ENCODE measurements at places on chromosomes 13 and 19.
A peak's percentile ranks its signal among the peaks of the same experiment; 100 is the strongest.

GRCh38 chr13:64459778-64460177 lies 2770.4 kb downstream of the PCDH9 start:
- no peak for DNase-seq

DNA sequence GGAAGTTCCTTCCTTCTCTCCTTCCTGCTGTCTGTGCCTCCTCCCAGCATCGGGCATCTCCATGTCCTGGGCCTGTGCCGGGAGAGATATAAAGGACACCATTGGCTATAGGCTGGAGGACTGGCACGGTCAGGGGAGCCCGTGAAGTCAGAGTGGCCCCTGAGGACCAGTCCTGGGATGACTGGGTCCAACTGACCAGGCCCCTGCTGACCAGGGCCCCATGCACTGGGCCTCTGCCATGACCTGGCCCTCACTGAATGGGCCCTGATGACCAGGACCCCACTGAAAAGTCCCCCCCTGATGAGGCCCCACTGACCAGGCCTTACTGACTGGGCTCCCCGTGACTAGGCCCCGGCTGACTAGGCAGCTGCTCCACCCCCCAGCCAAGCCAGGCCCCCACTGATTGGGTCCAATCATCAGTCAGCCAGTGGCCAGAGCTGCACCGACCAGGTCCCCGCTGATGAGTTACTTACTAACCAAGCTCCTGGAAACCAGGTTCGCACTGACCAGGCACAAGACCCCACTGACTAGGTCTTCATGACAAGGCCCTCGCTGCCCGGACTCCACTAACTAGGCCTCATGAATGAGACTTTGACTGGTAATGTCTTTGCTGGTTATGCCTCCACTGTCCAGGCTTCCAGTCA lies 20.0 kb upstream of the ZNF14 start:
- no peak for DNase-seq

DNA sequence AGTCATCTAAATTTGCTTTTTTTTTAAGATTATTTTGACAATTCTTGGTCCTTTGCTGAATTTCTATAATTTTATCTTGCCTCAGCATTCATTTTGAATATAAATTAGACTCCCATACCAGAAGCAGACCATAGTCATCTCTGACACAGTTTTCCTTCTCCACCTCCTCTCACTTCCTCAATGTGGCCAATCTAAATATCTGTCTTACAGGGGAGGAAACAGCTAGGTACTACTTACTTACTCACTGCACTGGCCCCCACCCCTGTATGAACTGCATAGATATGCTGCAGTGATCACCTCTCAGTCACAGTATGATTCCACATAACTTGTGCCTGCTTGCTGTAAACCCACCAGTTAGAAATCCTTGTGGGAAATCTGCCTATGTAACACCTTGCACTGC lies 665.6 kb downstream of the FGF9 start:
- DNase-seq, result no peak

DNA sequence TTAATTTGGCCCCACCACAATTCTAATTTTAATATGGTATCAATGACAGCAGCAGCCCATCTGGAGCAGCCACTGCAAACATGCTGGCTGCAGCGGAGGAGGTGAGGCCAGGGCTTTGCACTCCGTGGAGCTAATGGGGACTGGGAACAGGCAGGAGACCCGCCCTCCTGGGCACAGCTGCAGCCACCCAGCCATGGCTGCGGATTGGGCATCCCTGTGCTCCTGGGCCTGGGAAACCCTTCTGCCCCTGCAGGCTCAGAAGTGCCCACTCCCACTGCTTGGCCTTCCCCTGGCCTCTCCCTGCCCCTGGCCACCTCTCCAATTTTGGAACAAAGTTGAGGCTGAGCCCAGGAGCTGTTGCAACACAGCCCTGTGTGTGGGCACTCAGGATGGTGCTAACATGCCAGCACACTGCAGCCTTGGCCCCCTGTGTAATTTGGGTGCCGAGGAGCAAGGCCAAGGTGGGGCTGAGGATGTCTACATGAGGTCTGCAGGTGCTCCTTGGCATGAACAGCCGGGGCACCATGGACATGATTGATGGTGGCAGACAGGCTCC lies 123.6 kb downstream of the PCDH9 start:
- no peak for DNase-seq

GRCh38 chr13:43258771-43259170 lies 235.4 kb downstream of the DNAJC15 start:
- DNase-seq, result no peak

- DNase-seq, result no peak
Measured at GRCh38 chr19:6393983-6394412, 1.0 kb upstream of the GTF2F1 start.

DNA sequence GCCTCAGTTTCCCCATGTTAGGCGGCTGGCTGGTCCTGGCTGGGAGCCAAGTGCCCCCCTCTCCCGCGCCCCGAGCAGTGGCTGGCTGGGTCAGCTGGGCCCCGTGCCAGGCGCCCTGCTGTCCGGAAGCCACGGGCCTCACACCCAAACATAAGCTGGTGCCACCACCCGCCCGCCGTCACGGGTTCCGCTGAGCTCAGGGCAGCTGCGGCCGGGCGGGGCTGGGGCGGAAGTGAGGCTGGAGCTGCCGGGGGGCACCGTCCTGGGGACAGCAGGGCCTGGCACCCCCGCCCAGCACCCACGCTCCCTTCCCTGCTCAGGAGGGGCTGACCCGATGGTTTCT lies 19.3 kb downstream of the HCN2 start:
- DNase-seq, result no peak

- no peak for DNase-seq
Measured at GRCh38 chr13:101846249-101846648, 393.8 kb downstream of the ITGBL1 start.

- no peak for DNase-seq
Measured at GRCh38 chr13:94722609-94723345, 10.4 kb upstream of the SOX21 start.

GRCh38 chr13:112172017-112172416 lies 105.1 kb downstream of the SOX1 start:
- DNase-seq, result peak; percentile 4

DNA sequence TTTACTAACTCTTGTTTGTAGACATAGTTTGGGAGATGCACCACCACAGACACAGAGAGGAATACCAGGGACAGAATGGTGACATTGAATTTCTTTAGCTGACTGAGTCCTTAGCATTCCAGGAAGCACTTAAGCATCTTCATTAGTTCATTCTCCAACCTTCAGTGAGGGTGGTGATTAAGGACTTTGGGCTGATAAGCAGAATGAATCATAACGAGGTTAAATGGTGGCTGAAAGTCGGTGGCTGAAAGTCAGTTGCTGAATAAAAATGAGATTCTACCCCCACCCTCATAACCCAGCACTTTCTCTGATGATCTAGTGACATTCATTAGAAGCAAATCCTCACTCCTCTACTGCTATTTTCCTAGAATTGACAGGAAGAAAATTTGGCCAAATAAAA lies 10.6 kb downstream of the PCDH8 start:
- no peak for DNase-seq

GRCh38 chr13:21458813-21459701 lies at the start of gene ZDHHC20:
TSS of gene ZDHHC20 (minus strand) at chr13:21459303. CDS start at chr13:21459171, 132 bp downstream.
- DNase-seq, result peak; percentile 95

DNA sequence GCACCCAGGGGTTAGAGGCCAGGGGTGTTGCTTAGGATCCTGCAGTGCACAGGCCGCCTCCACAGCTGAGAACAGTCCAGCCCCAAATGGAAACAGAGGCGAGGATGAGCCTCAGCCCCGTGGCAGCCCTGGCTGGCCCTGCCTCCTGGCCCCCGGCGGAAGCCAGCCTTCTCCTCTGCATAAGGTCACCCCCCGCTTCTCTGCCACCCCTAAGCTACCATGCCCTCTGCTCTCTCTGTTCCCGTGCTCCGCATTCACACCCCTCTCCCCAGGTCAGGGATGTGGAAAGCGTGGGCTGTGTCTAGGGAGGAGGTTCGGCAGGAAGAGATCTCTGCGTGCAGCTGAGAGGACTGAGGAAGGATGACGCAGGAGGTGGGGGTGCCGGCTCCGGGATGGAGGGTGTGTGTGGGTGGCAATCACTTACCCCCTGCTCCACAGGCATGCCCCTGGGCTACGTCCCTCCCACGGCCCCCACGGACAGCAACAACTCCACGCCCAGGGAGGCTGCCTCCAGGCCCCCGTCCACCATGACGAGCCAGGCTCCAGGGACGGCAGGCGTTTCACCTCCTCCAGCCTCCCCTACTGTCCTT lies 6.0 kb downstream of the SSC5D start:
- DNase-seq, result no peak

DNA sequence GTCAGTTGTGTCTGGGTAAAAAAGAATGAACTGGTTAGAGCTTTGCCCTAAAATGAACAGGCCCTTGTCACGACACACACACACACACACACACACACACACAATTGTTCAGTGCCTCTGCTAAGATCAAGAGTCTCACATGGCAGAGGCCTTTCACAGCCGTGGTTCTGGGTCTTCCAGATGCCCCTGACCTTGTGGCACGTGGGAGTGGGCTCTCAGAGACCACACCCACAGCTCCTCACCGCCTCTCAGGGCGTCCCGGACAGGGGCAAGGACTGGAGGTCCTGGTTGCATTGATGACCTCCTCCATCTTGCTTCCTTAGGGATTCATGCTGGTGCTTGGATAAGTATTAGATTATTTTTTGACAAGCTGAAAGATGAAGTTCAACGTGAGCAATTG lies 101.0 kb downstream of the HSPH1 start:
- DNase-seq, result no peak

DNA sequence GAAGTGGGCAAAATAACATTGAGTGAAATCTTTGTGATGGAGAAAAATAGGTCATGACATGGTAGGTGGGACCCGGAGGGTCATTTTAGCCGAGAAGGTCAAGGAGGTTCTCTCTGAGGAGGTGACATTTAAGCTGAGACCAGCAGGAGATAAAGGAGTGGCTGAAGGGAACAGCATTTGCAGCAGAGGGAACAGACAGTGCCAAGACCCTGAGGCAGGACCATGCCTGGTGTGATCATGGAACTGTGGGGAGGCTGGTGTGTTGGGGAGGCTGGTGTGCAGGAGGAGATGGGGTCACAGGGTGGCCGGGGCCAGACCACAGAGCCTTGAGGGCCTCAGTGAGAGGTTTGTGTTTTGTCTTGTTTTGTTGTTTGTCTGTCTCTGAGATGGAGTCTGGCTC lies 59.4 kb upstream of the KLF2 start:
- no peak for DNase-seq

- no peak for DNase-seq
Measured at GRCh38 chr13:110138700-110139036, 168.3 kb downstream of the COL4A1 start.

- DNase-seq, result no peak
Measured at GRCh38 chr13:99085808-99086266, 108.0 kb upstream of the DOCK9 start.

- no peak for DNase-seq
Measured at GRCh38 chr19:12937093-12937926, 1.1 kb upstream of the CALR start.

- DNase-seq, result peak; percentile 86
Measured at GRCh38 chr13:110714797-110715394, 1.4 kb downstream of the ING1 start.

DNA sequence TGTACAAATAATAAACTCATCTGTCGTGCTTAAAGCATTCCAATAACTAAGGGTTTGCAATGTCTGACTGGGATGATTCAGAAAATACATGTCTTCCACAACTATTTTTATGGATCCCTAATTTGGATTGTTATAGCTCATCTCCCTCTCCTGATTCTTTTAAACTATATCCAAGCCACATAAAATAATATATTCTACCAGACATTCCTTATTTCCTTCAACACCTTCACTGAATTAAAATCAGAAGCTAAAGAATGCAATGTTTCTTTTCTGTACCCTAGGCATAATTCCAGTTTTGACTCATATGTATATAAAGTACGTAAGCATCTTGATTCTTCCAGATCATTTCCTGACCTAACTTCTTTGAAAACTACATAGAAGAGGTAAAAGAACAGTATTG lies 420.4 kb downstream of the EFNB2 start:
- no peak for DNase-seq

DNA sequence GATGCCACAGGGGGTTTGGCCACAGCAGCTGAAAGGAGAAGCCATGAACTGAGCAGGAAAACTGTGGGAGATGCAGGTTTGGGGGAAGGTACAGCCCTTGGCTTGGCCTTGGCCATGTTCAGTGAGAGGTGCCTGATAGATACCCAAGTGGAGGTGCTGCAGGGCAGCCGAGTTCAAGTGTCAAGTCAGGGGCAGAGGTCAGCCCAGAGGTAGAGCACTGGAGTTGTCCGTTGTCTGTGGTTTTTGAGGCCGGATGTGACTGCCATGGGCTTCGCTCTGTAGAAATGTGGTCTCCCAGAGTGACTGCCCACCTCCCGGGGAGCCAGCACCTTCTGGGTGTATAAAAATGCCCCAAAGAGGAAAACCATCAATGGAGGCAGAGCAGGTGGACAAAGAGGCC lies 65.3 kb downstream of the DPF1 start:
- DNase-seq, result no peak

GRCh38 chr13:48769107-48769704 lies 115.5 kb downstream of the CYSLTR2 start:
- peak; percentile 83 for DNase-seq

DNA sequence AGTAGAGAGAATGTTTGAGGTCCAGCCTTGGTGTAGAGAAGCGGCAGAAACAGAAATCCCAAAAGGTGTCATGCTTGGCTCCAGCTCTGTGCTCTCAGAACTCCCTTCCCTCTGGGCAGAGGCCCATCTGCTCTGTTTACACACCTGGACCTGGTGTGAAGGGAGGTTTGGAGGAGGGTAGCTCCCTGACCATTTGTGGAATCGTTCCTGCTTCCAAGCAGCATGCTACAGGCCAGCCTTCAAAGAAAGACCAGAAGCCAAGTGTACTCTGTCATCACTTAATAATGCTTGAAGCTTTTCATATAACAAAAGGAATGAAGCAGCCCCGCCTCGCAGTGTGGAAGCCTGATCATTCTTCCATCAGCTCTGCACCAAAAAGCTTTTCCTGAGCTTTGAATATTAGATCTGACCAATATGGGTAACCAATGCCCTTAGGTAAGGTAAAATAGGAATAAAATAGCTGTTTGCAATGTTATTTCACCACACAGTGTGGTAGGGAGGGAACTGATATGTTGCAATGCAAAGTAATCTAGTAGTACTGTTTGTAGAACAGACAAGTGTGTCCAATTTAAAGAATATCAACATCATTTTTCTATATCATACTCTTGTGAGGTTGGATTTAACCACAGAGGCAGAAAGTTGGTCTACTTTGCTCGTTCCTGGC lies 63.3 kb downstream of the ZIC5 start:
- no peak for DNase-seq

GRCh38 chr19:30349131-30349730 lies 23.0 kb upstream of the ZNF536 start:
- DNase-seq, result no peak

- DNase-seq, result no peak
Measured at GRCh38 chr19:29858000-29858596, 46.3 kb downstream of the CCNE1 start.

DNA sequence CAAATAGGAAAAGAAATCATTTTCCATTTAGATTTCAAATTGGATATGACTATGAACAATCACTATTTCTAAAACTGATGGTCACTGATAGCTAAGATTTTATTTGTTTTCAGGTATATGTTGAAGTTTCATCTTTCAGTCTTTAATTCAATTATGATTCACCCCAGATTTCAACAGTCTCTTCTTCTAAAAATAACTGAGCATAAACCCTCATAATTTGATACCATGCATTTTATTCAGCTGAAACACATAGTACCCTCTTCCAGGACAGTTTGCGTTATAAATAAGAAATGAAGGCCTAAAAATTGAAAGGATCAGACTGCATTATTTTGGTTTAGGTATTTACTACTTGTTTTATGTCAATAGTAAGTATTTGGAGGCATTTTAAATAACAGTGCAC lies 428.5 kb upstream of the NBEA start:
- DNase-seq, result no peak

All from right forelimb (tissue), 1 donor.